ENCODE measurements at places on chromosomes 16 and 17.

DNA sequence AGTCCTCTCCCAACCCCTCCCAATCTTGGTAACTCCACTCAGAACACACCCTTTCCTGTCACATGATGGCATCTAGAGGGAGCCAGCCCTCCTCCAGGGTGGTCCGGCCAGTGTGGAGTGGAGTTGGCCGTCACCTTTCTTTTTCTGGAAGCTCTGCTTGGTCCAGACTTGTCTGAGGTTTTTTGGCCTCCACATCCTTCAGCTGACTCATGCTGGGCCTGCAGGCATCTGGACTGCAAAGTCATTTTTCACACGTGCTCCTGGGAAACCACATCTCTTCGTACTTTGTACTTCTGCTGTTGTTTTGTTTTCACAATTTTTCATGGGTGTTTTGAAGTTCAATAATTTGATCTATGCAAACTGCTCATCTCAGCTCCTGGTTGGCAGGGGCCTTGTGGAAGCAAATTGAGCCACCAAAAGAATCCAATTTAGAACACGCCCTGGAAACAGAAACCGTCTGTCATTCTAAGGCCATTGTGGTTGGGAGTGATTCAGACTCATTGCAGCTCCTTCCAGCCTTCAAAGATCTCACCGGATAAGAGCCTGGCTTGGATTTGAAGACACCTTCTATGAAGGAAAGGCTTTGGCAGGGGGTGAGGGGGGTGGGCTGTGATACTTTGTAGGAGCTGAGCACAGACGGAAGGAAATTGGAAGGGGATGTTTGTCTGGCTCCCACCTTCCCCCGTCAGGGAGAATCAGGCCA, 42.4 kb upstream of the NF1 start:
- DNase-seq = no peak

GRCh38 chr16:66695471-66695934, 1.0 kb downstream of the CMTM4 start:
- DNase-seq = peak; percentile 33

DNA sequence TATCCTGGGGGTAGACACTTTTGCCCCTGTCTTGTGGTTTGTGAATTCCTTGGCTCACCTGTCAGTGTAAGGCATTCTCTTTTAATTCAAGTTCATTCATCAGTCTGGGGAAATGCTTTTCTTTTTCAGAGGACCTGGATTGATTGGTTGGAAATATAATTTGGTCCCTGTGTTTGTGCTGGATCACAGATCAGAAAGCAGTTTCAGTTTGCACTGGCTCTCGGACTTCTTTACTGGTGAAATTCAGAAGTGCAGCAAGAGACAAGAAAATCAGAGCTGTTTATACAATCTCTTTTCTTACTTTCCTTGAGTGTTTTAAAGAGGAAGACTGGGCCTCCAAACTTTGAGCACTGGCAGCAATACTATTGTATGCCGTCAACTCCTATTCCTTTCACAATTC, 161.8 kb upstream of the KCNJ16 start:
- no peak for DNase-seq

- no peak for DNase-seq
Observed at GRCh38 chr16:5605404-5605803, 507.8 kb upstream of the EEF2KMT start.

GRCh38 chr17:42133461-42134041, 10.9 kb downstream of the HSPB9 start:
- DNase-seq = peak; percentile 68

DNA sequence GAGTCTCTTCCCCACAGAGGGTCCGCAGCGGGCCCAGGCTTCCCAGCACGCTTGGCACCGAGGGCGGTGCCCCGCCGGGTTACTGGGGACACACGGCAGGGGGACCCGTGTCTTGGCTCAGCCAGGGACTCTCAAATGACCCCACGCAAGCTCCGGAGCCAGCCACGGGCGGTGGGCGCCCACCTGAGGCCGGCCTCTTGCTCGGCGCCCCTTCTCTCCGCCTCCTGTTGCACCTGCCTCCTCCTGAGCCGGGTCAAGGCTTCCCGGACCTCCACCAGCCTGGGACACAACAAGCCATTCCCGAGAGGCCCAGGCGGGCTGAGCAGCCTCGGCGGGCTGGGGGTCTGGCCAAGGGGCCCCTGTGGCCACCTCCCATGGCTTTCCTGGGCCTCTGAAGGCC, 1.7 kb downstream of the CCDC154 start:
- no peak for DNase-seq

- no peak for DNase-seq
Observed at GRCh38 chr17:19372866-19373504, 5.3 kb upstream of the MAPK7 start.

DNA sequence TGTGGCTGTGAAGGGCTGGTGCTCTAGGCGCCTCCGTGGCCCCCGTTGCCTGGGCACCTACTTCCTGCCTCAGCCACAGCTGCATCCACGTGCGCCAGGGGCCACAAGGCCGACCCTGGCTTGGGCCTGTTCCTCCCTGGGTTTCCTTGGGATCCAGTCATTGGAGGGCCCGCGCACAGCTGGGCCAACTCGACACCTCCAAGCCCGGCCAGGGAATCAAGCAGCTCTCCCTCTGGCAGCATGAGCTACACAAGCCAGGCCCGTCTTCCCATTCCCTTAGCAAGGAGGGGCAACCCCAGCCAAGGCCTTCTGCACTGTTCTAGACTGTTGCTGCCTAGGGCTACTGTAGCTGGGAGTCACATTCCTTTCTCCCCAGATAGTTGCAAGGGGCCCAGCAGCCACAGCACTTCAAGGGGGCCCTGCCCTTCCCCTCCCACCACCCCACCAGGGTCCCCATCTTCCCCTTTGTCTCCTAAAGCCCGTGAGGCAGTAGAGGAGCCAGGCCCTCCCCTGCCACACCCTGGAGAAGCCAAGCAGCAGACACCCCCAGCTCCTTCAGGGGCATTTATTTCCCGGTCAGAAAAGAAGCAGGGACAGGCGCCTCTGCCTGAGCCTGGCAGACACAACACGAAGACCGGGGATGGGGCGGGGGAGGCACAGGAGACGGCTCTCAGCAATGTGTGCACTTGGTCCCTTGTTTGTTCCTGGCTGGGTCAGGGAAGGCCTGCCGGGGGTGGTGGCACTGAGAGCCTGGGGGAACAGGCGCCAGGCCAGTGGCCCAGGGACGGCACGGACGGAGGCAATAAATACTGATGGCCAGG, 3.8 kb downstream of the ARHGDIA start:
- peak; percentile 51 for DNase-seq

- DNase-seq = peak; percentile 81
Observed at GRCh38 chr17:75632863-75633485, at the start of gene SMIM5. Gene SMIM5, plus strand, starts transcription at chr17:75633434. Its CDS starts 6,768 bp downstream, at chr17:75640202.

GRCh38 chr17:4229627-4230541, 33.9 kb downstream of the ANKFY1 start:
- no peak for DNase-seq

All from DND-41 (cell line).